ENCODE measurements at places on chromosomes 2 and 18. TPM values are rescaled to one million over a fixed set of nuclear protein-coding genes. Genes with fewer than 3 reads are reported as not detected.

Gene NT5C1B
- not detected for total RNA-seq

Gene NOL4
- not detected for total RNA-seq

Gene ATF2
- 21.9 TPM for total RNA-seq

Gene CELF4
- total RNA-seq: not detected

Gene SOWAHC
- total RNA-seq: 16.3 TPM

Gene CAVIN2
- total RNA-seq: 10.3 TPM

Gene MYO3B
- not detected for total RNA-seq

Gene BCL2L11
- 11.4 TPM for total RNA-seq

Gene CETN1
- not detected for total RNA-seq

Gene MARCO
- total RNA-seq: 0.11 TPM

Gene TRPM8
- total RNA-seq: 0.59 TPM
